Frontal cortex (tissue), 4 donors: ENCODE measurements at places on chromosomes 2 and 18. TPM values are rescaled to one million over a fixed set of nuclear protein-coding genes. Genes with fewer than 3 reads are reported as not detected.

DNA sequence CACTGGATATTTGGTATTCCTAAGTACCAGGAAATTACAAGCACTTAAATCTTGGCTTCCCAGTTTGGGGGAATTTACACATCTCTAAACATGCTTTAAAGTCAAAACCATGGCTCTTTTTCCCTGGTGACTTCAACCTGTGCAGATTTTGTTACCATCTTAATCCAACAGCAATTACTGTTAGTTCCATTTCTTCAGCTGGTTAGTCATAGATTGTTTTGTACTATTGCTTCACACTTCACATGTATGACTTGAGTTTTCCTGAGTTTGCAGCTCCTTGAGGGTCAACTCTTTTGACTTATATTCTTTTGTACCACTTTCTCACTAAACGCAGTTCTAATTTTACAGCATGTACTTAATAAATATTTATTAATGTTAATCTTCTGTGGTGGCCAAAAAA lies 203.4 kb upstream of the RND3 start:
- DNase-seq: no peak

DNA sequence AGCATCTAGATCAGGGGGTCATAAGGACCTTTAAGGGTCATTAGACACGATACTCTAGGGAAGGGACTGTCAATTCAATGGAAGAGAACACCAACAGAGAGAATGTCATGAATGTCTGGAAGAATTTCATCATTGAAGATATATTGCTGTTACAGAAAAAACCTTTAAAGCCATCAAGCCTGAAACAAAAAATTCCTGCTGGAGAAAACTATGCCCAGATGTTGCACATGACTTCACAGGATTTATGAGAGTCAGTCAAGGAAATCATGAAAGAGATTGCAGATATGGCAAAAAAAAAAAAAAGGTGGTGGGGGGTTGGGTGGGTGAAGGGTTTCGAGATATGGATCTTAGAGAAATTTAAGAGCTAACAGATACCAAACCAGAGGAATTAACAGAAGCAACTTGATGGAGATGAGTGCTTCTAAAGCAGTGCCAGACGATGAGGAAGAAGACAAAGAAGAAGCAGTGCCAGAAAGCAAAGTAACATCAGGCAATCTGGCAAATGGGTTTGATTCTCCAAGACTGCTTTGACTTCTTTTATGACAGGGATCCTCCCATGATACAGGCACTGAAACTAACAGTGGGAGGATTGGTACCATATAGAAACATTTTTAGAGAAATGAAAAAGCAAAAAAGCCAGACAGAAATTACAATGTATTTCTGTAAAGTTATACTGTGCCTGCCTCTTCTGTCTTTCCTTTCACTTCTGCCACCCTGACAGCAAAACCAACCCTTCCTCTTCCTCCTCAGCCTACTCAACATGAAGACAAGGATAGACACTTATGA lies 28.5 kb downstream of the MAP4K3 start:
- no peak for DNase-seq

GRCh38 chr2:42073739-42074503 lies 26.1 kb downstream of the PKDCC start:
- DNase-seq: no peak

- DNase-seq: no peak
Measured at GRCh38 chr2:71926876-71927756, 220.5 kb downstream of the CYP26B1 start.

- DNase-seq: no peak
Measured at GRCh38 chr2:109438146-109438545, 175.6 kb downstream of the SEPTIN10 start.

DNA sequence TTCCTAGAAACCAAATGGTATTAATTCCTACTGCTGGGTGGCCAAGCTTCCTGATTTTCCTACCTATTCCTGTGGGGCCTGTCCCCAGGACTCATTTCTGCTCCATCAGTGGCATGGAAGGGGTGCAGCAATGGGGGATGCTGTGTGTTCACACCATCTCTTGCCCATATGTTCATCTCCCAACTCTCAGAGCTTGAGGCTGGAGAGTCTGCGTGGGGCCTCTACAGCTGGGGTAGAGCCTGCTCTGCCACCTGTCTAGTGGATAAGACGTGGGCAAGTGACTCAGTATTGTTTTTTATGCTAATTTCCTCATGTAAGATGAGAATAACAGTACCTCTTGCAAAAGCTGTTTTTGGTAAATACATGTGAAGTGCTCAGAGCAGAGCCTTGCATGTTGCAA lies 149.8 kb downstream of the ACTR3 start:
- no peak for DNase-seq

DNA sequence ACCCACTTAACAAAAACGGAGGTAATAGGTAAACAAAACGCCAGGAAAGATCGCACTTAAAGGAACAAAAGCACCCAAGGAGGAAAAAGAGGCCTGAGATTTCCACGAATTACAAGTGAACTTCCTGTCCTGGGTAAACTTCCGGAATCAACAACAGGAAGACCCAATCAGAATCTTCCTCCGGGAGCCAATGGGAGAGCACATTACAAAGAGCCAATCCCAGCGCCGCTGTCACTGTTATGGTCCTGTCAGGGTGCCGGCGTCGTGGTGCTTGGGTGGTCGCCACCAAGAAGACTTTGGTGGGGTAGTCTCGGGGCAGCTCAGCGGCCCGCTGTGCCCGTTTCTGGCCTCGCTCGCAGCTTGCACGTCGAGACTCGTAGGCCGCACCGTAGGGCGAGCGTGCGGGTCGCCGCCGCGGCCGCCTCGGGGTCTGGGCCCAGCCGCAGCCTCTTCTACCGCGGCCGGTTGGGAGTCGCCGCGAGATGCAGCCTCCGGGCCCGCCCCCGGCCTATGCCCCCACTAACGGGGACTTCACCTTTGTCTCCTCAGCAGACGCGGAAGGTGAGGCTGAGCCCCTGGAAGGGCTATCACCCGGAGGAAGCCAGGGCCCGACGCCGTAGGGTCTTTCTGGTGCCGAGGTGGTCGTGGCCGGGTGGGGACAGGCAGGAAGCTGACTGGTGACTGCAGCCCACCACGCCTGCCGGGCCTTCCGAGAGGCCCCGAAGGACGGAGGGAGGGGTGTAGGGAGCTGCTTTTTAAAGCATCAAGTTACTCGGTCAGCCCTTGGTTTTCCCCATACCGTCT lies at the start of gene YIPF4:
Gene YIPF4 (plus strand): TSS at position 231 of the 804 bp plus-strand sequence. CDS start 252 bp downstream, at position 483.
- DNase-seq: peak; percentile 95

GRCh38 chr2:48638261-48638660 lies 20.6 kb downstream of the GTF2A1L start:
- no peak for DNase-seq

DNA sequence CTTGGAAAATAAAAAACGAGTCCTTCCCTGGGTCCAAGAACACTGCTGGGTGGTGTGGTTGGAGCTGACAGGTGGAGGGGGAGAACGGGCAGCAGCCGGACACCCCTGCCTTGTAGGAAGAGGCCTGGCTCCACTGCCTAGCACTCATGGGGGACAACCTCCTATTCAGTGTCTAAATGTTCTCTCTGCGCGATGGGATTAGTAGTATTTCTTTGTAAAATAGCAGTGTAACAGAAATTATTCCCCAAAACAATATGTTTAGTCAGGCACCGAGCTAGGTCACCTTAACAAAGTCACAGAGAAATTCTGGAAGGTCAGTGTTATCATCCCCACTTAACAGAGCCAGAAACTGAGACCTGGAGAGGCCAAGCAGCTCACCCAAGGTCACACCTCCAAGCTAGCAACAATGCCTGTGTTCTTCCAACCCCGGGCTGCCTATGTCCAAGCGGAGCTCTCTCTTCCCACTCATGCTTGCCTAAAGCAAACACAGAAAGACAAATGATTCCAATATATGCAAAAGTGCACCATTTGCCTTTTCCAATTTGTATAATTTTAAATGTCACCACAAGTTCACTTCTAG lies 68.0 kb downstream of the STEAP3 start:
- DNase-seq: no peak

- DNase-seq: no peak
Measured at GRCh38 chr2:33598561-33599174, 431 bp downstream of the FAM98A start.

DNA sequence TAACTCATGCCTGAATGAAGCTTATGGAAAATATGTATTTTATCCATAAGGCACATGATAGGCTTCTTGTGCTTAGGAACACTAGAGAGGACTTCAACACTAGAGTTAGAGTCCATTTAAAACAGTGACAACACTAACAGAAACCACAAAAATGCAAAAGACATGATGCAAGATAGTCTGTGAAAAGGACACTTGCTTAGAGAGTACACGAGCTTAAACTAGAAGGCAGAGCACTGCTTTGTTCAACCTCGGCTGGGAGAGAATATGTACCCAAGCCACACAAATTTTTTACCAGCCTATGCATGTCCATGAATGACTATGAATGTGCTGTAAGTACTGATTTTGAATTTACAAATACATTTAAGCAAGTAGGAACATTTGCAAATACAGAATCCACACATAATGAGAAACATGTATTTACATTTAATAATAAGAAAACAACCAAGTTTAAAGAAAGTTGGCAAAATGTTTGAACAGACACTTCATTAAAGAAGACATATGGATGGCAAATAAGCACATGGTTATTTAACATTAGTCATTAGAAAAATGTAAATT lies 130.6 kb downstream of the SPOPL start:
- no peak for DNase-seq

DNA sequence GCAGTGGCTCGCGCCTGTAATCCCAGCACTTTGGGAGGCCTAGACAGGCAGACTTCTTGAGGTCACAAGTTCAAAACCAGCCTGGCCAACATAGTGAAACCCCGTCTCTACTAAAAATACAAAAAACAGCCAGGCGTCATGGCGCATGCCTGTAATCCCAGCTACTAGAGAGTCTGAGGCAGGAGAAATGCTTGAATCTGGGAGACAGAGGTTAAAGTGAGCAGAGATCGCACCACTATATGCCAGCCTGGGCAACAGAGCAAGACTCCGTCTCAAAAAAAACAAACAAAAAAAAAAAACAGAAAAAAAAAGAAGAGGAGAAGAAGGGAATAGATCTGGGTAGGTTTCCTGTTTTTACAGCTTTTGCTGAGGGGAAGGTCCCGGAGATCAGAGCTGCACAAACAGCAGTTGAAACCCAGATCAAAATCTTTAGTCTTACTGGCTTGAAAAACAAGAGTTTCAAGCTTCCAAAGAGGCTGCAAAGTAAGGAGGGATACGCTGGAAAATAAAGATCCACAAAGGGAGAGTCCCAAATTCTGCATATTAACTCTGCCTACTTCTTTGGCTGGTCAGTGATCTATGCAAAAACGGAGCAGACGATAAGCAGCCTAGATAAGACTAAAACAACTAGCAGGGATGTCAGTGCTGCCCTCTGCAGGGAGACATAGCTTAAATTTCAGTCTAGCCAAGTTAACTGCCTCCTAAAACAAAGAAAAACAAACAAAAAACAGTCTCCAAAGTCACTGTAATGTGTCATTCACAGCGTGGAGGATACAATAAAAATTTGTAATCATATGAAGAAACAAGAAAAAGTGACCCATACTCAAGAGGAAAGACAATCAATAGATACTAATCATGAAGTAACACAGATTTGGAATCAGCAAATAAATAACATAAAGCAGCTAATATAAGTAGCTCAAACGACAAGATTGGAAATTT lies 74.1 kb downstream of the TLK1 start:
- DNase-seq: peak; percentile 2

RAB27B gene
- 33.0 TPM for total RNA-seq

DNA sequence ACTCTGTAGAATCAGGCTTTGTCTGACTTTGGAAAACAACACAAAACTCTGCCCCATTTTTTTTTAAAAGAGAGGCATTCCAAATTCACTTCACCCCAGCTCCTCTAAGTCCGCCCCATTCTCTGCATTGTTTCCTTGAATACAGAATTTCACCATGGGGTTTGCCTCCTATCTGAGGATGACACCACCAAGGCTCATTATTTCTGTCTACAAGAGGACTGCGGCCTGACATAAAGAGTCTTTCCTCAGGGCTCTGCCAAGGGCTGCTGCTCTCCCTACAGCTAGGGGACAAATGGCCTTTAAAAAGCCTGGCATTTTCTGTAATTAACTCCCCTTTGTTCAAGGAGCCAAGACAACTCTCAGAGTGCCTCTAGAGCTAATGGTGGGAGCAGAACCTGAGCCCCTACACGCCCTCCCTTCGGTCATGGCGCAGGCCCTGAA lies 4.6 kb downstream of the CHST10 start:
- no peak for DNase-seq

GRCh38 chr2:227033471-227034148 lies 130.4 kb downstream of the COL4A4 start:
- DNase-seq: no peak

- no peak for DNase-seq
Measured at GRCh38 chr2:74074487-74074886, 73.2 kb downstream of the BOLA3 start.

FER1L5 gene
- total RNA-seq: 0.41 TPM

GRCh38 chr2:207528980-207529329 lies 807 bp upstream of the CREB1 start:
- peak; percentile 22 for DNase-seq

- no peak for DNase-seq
Measured at GRCh38 chr2:161586517-161587167, 37.6 kb upstream of the SLC4A10 start.

- no peak for DNase-seq
Measured at GRCh38 chr2:61588566-61588965, 50.4 kb upstream of the XPO1 start.

DNA sequence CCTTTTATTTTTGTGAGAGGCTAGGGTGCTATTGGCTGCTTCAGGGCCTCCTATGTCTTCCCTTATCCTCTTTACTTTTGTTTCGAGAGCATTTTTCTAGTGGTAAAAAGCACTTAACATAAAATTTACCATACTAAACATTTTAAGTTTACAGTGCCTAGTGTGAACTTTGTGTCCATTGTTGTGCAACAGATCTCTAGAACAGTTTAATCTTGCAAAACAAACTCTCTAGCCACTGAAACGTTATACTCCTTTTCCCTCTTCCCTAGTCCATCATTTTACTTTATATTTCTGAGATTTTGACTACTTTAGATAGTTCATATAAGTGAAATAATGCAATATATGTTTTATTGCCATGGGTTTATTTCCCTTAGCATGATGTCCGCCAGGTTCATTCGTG lies 580.6 kb downstream of the THSD7B start:
- DNase-seq: no peak

- no peak for DNase-seq
Measured at GRCh38 chr2:238136820-238137537, 1.5 kb upstream of the KLHL30 start.

DNA sequence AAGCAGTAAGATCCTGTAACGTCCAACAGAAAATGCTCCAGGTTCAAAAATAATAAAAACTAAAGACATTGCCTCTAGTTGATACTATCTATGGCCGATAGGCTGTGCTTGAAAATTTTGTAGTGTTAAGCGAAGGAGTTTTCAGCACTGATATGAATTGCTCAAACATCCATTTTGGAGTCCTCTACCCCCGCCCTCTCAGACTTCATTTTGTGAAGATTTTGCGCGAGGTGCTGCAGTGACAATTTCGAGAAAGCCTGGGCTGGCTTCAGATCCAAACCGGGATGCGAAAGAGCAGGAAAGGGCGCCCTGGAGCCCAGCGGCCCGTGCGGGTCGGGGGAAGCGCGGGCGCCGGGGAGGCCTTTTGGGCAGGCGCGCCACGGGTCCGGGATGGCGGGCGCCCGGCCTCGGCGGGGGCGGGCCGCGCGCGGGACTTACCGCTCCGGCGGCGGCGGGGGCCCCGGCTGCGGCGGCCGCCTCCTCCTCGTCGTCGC lies 1.8 kb downstream of the SP3 start:
- DNase-seq: no peak

- no peak for DNase-seq
Measured at GRCh38 chr18:73060666-73061288, 193.0 kb upstream of the NETO1 start.

GRCh38 chr2:227706859-227707258 lies 11.0 kb downstream of the SLC19A3 start:
- no peak for DNase-seq

- no peak for DNase-seq
Measured at GRCh38 chr2:199439066-199439465, 18.7 kb downstream of the SATB2 start.
